Activated naive CD8-positive, alpha-beta T cell treated with anti-CD3 and anti-CD28 coated beads, Interleukin-2, amount 10 ng/mL, durations not matched to agents 7 days and 5 days (primary cell): ENCODE measurements at places on chromosomes 4 and X. TPM values are rescaled to one million over a fixed set of nuclear protein-coding genes. Genes with fewer than 3 reads are reported as not detected.

NHS gene
- total RNA-seq: 1.8 TPM

DNA sequence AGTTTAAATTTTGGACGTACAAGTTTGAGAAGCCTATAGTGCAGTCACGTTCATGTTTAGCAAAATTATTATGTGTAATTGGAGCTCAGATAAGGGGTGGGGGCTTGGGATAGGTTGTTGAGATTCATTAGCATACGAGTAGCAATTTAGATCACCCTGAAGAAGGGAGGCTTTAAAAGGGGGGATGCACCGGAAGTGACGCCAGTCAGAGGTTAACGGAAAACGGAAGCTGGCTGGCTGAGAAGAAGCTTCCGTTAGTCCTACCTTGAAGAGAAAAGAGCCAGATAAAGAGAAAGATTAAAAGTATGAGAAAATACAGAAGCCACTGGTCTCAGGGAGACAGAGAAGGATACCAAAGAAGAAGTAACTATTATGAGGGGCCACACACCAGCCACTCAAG lies 1.1 kb upstream of the NXT2 start:
- peaks cover 12% of the 10 kb centered on the region for H3K4me1 ChIP-seq
- H3K36me3 ChIP-seq: peaks cover 3% of the 10 kb centered on the region
- no peak for DNase-seq
- H3K27me3 ChIP-seq: peaks cover 6% of the 10 kb centered on the region
- H3K27ac ChIP-seq: no peak overlapping the region

DNA sequence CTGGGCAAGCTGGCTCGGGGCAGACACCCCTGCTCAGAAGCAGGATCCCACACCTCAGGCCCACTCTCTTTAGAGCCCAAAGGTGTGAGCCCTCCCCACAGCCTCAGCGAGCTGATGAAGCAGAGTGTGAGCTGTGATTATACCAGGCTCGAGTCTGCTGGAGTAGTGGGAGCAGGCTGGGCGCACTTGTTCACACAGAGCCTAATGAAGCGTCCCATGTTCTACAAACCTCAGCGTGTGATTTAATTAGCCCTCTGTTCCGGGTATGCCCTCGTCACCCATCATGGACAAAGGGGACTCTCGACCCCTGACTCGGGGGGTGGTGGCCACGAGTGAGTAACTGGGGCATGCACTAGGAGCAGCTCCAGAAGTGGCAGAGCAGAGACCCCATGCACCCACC lies 62.3 kb downstream of the PPP2R2C start:
- H3K36me3 ChIP-seq: no peaks in the 10 kb centered on the region
- peaks cover 15% of the 10 kb centered on the region for H3K27me3 ChIP-seq

GRCh38 chrX:9847071-9847470 lies 60.8 kb downstream of the SHROOM2 start:
- H3K27ac ChIP-seq: no peak overlapping the region
- no peak for DNase-seq
- peaks cover 9% of the 10 kb centered on the region for H3K27me3 ChIP-seq
- H3K4me1 ChIP-seq: no peaks in the 10 kb centered on the region
- no peaks in the 10 kb centered on the region for H3K36me3 ChIP-seq

DNA sequence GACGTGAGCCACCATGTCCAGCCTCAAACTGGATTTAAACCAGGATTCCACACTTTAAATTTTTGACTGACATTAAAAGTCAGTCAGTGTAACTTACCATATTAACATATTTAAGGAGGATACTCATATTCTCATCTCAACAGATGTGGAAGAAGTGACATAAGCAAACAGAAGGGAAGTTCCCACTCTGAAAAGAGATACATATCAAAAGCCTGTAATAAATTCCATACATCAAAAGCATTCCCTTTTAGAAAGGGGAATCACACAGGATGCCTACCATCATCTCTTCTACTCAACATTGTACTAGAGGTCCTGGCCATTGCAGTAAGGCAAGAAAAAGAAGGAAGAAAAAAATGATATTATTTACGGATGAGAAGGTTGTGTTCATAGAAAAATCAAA lies 618.2 kb upstream of the DIPK2B start:
- no peak overlapping the region for H3K27ac ChIP-seq
- no peak for DNase-seq
- H3K4me3 ChIP-seq: no peak overlapping the region
- peaks cover 12% of the 10 kb centered on the region for H3K36me3 ChIP-seq

DNA sequence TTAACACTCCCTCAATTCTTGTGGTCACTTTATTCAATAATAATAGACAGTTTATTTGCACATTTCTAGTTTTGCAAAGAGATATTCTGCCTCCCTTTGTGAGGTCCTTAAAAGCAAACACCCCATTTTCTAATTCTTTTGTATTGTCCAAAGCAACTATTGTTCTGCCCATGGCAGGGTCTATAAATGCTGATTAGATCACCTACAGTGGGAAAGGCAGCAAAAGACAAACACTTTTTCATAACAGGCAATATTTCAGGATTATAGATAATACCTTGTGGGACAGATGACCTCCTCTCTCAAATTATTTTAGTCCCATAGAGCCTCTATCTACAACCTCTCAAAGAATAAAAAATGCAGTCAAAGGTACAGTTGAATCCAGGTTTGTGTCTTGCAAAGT lies 28.6 kb downstream of the COMMD8 start:
- H3K27me3 ChIP-seq: peaks cover 7% of the 10 kb centered on the region
- no peaks in the 10 kb centered on the region for H3K4me1 ChIP-seq
- H3K4me3 ChIP-seq: no peak overlapping the region
- no peak overlapping the region for H3K27ac ChIP-seq
